ENCODE measurements at places on chromosomes 16 and 17. TPM values are rescaled to one million over a fixed set of nuclear protein-coding genes. Genes with fewer than 3 reads are reported as not detected.

DNA sequence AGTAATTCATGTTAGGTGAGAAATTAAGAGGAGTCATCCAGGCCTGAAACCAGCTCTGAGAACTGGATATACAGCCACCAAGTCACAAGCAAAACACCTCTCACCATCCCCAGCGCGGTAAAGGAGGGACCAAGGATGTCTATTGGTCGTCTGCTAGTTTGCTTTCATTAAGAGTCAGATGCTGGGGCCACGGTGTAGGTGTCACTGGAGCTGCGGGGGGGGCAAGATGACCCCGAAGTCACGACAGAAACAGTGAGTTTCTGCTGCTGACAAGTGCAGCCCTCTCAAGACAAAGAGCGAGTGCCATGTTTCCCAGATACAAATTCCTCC, 790 bp downstream of the NCBP3 start:
- DNase-seq, result no peak

DNA sequence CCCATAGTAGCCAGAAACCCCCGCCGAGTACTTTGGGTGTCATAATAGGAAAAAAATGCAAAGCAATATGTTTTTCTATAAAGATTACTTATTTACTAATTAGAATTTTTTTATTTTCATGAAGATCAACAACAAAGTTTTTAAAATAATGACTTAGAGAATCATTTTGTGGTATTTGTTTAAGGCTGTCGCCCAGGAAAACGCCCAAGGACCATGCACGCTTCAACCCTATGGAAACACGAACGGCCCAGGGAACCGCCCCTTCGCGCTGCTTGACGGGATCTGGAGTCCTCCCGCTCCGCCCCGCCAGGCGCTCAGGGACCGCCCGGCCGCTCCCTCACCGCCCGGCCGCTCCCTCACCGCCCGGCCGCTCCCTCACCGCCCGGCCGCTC, 408 bp upstream of the KPNA2 start:
- no peak for DNase-seq

DNA sequence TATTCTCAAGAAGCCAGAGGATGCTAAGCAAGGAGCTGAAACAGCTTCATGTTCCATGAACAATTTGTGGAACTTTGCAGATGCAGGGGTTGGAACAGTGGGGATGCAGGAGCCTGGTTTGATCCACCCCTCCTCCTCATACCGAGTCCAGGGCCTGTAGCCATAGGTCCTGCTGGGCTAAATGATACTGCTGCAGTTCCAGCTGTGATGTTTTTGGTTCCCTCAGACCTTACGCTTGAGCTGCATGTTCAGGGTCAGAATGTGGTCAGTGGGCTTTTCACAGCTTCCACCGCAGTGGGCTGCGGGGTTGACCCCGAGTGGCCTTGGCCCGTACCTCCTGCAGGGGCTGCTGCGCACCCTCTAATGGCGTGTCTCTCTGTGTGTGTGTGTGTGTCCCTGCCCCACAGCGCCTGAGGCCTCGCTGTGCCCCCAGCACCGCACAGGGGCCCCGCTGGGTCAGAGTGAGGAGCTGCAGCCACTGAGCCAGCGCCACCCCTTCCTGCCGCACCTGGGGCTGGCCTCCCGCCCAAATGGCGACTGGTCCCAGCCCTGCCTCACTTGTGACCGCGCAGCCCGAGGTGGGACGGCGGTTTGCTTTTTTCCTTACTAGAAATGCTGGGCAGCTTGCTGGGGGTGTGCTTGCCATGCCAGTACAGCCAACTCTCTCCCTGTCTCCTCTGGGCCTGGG, 48.2 kb downstream of the EPN2 start:
- no peak for DNase-seq

GRCh38 chr17:80856863-80857755, 134.5 kb upstream of the CHMP6 start:
- DNase-seq, result no peak

- no peak for DNase-seq
These were observed 23.9 kb upstream of the TAT start for GRCh38 chr16:71600822-71601221.

DNA sequence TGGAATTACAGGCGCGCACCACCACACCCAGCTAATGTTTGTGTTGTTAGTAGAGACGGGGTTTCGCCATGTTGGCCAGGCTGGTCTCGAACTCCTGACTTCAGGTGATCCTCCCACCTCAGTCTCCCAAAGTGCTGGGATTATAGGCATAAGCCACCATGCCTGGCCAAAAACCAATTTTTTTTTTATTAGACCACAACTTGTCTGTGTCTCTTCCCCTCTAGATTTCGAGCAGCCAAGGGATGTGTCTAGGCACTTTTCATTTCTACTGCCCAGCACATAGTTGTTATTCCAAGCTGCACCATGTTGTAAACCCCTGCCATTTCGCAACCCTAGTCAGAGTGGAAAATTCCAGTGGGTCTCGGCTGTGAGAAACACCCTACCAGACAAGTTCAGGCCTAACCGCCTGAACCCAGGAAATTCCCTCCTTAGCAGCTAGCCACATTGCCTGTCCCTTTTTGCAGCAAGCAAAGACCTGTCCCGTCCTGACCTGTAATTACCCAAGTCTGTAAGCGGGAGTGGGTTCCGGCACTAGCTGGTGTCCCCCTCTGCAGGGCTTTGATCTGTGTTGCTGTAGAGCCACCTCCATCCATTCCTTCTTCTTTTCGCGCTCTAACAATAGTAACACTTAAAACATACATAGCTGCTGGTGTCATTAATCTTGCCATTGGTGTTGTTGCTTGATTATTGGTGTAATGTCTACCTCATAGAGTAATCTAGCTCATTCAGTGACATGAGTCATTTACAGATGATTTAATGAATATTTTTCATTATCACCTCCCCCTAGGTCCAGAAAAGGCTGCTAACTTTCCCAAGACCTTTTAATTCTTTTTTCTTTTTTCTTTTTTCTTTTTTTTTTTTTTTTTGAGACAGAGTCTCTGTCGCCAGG, 77.3 kb upstream of the ATF7IP2 start:
- DNase-seq, result peak; percentile 21

GRCh38 chr17:78372841-78373240, 5.6 kb upstream of the PGS1 start:
- DNase-seq, result peak; percentile 80

DNA sequence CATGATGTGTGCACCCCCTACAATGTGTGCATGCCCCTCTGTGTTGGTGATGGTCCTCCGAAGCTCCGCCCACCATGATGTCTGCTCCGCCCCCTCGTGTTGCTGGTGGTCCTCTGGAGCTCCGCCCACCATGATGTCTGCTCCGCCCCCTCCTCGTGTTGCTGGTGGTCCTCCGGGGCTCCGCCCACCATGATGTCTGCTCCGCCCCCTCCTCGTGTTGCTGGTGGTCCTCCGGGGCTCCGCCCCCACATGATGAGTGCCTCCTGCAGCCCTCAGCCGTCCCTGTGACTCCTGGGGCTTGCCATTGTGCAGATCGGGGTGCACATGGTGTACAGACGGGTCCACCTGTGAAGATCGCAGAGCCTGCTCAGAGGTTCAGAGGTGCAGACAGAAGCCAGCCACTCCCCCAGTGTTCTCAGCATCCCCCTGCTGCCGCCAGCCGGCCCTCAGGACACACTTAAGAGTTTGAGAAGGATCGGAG, 129.1 kb upstream of the CHMP6 start:
- no peak for DNase-seq

DNA sequence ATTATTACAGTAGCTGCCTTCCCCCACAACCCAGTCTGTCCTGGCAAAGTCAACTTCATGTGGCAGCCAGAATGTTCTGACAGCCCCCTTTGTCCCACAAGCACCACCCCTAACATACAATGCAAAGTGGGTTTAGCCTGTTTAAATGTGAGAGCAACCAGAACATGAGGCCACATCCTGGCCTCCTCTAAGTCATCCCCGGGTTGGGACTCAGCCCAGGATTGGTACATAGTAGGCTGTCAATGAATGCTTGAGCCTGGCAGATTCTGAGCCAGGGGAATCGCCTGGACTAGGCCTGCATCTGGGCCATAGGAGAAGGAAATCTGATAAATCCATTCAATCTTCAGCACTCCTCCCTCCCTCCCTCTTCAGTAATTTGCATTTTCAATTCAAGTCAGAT, 4.3 kb upstream of the ITGA3 start:
- DNase-seq, result no peak

DNA sequence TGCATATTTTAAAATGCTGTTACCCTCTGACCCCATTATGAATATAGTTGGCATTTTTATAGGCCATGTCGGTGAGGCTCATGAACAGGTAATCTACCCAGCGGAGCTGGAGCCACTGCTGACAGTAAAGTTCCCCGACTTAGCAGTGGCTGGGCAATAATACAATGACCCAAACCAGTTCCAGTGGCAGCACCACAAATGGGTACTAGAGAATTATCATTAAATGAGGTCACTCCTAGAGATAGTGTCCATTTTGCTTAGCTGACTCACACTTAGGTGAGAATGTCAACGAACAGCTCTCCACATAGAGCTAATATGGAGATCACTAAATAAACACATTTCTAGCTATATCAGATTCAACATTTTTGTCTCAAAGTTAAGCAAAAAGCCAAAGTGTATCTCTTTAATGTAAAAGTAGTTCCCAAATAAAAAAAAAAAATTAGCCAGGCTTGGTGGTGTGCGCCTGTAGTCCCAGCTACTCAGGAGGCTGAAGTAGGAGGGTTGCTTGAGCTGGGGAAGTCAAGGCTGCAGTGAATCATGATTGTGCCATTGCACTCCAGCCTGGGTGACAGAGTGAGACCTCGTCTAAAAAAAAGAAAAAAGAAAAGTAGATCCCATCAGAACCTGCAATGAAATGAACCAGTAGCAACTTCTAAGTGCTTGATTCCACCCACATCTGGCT, 7.4 kb downstream of the MYO1D start:
- no peak for DNase-seq

- DNase-seq, result no peak
These were observed 41.1 kb upstream of the GSE1 start for GRCh38 chr16:85571813-85572619.

DNA sequence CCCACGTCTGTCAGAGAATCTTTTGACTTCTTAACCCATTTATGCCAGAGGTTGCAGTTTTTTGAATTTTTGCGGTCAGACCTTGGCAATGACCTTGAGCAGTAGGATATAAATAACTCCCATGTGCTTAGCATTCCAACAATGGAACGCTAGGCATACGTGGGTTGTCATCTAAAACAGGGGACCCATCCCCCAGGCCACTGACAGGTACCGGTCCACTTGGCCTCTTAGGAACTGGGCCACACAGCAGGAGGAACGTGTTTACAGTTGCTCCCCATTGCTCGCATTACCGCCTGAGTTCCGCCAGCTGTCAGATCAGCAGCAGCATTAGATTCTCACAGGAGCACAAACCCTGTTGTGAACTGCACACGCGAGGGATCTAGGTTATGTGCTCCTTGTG, 76.8 kb upstream of the LGALS9 start:
- DNase-seq, result no peak

GRCh38 chr16:31149332-31149731, 534 bp downstream of the PRSS36 start:
- no peak for DNase-seq

The CCNF gene
- 6.3 TPM for total RNA-seq

The SLC43A2 gene
- 11.6 TPM for total RNA-seq
